ENCODE measurements at places on chromosomes 13 and 19. TPM values are rescaled to one million over a fixed set of nuclear protein-coding genes. Genes with fewer than 3 reads are reported as not detected.

DNA sequence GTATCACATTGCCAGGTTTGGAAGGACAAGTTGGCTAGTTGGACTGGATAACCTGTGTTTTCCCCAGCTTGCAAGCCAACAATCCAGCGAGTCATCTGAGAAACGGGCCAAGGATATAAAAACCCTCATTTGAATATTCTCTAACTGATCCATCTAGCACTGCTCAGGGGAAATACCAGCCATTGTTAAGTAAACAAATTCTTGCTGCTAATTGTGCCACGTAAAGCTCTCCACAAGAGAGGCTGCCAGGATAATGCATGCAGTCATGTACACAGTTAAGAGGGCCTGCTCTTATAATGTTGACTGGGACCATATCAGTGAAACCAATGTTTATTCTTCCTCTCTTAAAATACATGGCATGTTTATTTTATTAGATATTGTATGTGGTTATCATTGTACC, 663.2 kb upstream of the SGCG start:
- no peak overlapping the region for H3K27ac ChIP-seq
- H3K4me3 ChIP-seq: no peak overlapping the region
- H3K27me3 ChIP-seq: no peaks in the 10 kb centered on the region
- DNase-seq: no peak
- H3K4me1 ChIP-seq: no peaks in the 10 kb centered on the region
- no peaks in the 10 kb centered on the region for H3K36me3 ChIP-seq

The METTL21C gene
- not detected for total RNA-seq

The NPAS1 gene
- 0.36 TPM for total RNA-seq

DNA sequence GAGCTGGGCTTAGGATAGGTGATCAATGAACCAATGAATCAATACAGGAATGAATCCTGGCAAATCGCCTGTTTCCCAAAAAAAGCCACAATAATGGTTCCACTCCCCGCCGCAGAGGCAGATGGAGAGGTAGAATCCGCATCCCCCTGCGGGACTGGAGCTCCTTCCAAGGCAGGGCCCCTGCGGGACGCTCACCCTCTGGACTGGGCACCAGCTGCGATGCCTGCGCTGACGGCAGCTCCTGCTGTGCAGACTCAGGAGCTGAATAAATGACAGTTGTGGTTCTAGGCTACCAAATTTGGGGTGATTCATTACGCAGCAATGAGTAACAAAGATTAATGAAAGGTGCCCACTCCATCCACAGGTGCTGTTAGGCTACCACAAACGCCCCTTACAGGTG, 8.8 kb upstream of the CDC34 start:
- H3K27me3 ChIP-seq: no peaks in the 10 kb centered on the region
- DNase-seq: no peak
- H3K36me3 ChIP-seq: no peaks in the 10 kb centered on the region
- no peaks in the 10 kb centered on the region for H3K4me1 ChIP-seq
- no peak overlapping the region for H3K4me3 ChIP-seq
- H3K27ac ChIP-seq: no peak overlapping the region

The NLRP7 gene
- total RNA-seq: not detected

- no peak for DNase-seq
- H3K4me3 ChIP-seq: no peak overlapping the region
- H3K4me1 ChIP-seq: no peaks in the 10 kb centered on the region
- H3K27me3 ChIP-seq: no peaks in the 10 kb centered on the region
Observed at GRCh38 chr19:57262044-57262443, 18.2 kb upstream of the ZNF460 start.

The MRPL54 gene
- total RNA-seq: 67.1 TPM

DNA sequence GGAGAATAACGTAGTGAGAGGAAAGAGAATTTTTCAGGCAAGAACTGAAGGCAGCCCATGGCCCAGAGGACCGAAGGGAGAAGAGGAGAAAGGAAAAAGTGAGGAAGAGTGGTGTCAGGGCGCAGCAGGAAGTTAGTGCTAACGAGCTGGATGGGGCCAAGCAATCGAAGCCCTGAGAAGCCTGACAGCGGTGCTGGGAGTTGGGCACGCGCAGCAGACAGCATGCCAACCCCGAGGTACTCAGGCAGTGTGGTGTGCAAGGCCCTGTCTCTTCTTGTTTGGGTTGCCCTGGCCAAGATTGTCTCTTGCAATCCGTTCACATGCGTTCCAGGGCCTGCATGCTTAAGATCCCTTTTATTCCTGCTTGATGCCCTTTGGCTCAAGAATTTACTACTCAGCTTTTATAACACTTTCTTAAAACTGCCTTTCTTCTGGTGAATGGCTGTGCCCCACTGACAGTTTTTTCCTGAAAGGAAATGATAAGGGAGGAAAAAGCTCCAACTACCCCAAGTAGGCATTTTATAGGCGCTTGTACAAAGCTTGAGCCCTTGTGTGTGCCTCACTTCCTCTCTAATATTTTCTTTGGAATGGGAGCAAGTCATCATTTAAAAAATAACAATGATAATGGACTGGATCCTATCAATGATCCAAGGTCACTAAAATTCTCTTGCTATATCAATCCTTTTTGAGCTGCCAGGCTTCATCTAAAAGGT, 115.4 kb downstream of the FLT1 start:
- no peak for DNase-seq
- H3K36me3 ChIP-seq: peaks cover 4% of the 10 kb centered on the region

- no peak overlapping the region for H3K4me3 ChIP-seq
- no peak overlapping the region for H3K27ac ChIP-seq
- H3K27me3 ChIP-seq: no peaks in the 10 kb centered on the region
- DNase-seq: no peak
Observed at GRCh38 chr13:61275736-61276135, 139.9 kb downstream of the PCDH20 start.

DNA sequence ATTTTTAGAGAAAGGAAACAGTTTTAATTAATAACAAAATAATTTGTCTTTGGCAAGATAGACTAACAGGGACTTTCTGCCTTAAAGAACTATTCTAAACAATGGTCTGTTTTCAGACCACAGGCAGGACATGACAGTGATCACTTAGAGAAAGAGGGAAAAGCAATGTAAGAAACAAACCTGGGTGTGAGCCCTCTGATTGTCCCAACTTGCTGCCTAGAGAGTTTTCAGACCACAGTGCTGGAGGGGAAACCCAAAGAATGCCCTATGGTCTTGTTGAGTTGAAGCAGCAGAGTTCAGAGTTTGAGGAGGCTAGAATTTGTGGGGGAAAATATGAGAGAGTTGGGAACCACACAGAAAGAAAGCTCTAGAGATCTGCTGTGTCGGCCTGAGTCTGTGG, 38.1 kb downstream of the DGKH start:
- no peak for DNase-seq
- H3K4me3 ChIP-seq: no peak overlapping the region
- H3K27ac ChIP-seq: no peak overlapping the region
- H3K27me3 ChIP-seq: no peaks in the 10 kb centered on the region
- H3K36me3 ChIP-seq: no peaks in the 10 kb centered on the region
- H3K4me1 ChIP-seq: no peaks in the 10 kb centered on the region

DNA sequence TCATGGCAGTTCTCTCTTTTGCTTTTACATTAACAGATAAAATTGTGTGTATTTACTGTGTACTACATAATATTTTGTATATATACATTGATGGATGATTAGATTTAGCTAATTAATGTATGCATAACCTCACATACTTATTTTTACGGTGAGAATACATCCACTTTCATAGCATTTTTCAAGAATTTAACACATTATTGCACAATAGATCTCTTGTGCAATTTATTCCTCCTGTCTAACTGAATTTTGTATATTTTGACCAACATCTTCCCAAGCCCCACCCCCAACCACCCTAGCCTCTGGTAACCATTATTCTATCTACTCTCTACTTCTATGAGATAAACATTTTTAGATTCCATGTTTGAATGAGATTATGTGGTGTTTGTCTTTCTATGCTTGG, 194.7 kb downstream of the RBM26 start:
- H3K4me3 ChIP-seq: no peak overlapping the region
- no peaks in the 10 kb centered on the region for H3K36me3 ChIP-seq
- H3K27ac ChIP-seq: no peak overlapping the region
- no peaks in the 10 kb centered on the region for H3K27me3 ChIP-seq
- DNase-seq: no peak
- H3K4me1 ChIP-seq: no peaks in the 10 kb centered on the region

- no peaks in the 10 kb centered on the region for H3K27me3 ChIP-seq
- H3K36me3 ChIP-seq: peaks cover 27% of the 10 kb centered on the region
- no peak overlapping the region for H3K27ac ChIP-seq
- H3K4me1 ChIP-seq: peaks cover 26% of the 10 kb centered on the region
- DNase-seq: no peak
Observed at GRCh38 chr13:110911880-110912279, 3.0 kb downstream of the ANKRD10 start.

DNA sequence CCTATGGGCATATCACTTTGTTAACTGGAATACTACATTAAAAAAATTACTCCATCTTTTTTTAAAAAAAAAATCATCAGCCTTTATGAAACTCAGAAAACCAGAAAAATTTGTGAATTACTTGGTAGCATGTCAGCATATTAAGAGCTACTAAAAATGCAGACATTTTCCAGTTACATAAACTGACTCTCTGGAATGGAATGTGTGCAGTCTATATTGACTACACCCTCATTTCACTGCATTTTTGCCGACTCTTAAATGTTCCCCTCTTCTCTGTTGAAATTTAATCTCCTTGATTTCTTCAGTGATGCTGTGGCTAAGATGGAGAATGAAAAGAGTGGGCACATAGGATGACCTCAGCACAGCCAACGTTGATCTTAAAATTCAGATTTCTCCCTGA, 393.8 kb downstream of the ITGBL1 start:
- no peak overlapping the region for H3K27ac ChIP-seq
- H3K27me3 ChIP-seq: no peaks in the 10 kb centered on the region
- H3K4me1 ChIP-seq: no peaks in the 10 kb centered on the region

DNA sequence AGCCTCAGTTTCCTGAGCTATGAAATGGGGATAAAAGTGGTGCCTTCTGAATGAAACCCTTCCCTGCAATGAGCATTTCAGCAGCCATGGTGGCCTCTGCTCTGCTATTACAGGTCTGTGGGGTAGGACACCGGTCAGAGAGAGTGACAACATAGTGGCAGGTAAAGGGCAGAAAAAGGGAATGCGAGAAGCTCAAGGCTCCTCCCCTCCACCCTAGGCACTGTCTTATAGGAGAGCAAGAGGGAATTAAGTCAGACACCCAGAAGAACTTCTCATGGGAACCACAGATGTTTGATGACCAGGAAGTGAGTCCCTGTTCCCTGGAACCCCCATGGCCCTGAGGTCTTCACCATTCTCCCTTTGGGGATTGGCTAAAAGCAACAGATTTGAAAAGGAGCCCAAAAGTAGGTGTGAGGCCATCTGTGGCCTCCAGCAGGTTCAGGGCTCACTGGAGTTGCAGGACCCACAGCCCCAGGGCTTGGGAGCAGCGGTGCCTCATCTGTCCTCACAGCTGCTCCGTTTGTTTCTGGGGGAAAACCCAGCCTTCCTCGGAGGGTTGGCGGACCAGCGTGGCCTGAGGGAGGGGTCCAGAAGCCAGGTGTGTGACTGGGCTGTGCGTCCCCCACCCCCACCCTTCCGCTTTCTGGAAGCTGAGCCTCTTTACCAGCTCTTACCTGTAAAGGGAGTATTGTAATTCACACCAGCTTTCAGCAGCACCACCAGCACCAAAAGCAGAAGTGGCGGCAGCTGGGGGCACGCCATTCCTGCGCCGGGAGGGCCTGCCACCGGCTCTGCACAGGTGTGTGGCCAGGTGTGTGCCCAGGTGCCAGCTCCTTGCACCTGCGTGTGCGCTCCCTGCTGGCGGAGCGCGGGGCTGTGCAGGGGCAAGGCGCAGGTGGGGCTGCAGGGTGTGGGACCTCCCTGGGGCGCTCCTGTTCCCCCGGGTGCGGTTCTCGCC, 19.4 kb downstream of the IQCN start:
- no peaks in the 10 kb centered on the region for H3K36me3 ChIP-seq
- no peaks in the 10 kb centered on the region for H3K4me1 ChIP-seq
- H3K27me3 ChIP-seq: peaks cover 45% of the 10 kb centered on the region
- DNase-seq: no peak
- no peak overlapping the region for H3K27ac ChIP-seq

DNA sequence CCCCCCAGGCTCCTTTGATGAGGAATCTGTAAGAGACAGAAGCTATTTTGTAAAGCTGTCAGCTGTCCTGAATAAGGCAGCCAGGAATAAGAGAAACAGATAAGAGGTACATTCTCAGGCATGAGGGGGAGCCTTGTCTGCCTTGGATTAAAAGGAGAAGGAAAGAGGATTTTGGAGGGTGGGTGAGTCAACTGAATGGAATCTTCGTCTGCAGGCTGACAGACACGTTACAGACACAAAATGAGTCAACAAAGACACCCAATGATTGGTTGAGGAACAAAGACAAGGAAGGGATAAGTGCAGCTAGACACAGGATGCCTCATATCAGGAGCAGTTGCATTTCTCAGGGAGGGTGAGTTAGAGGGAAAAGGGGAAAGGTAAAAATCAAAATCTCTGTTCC, 162.5 kb downstream of the OLFM4 start:
- no peak overlapping the region for H3K4me3 ChIP-seq
- H3K4me1 ChIP-seq: no peaks in the 10 kb centered on the region
- H3K27me3 ChIP-seq: no peaks in the 10 kb centered on the region
- H3K27ac ChIP-seq: no peak overlapping the region
- no peaks in the 10 kb centered on the region for H3K36me3 ChIP-seq

GRCh38 chr13:74047931-74048600, 86.1 kb downstream of the KLF12 start:
- peaks cover 18% of the 10 kb centered on the region for H3K4me1 ChIP-seq
- no peak for DNase-seq
- no peak overlapping the region for H3K27ac ChIP-seq
- no peak overlapping the region for H3K4me3 ChIP-seq
- peaks cover 6% of the 10 kb centered on the region for H3K36me3 ChIP-seq

The USHBP1 gene
- total RNA-seq: 0.60 TPM

DNA sequence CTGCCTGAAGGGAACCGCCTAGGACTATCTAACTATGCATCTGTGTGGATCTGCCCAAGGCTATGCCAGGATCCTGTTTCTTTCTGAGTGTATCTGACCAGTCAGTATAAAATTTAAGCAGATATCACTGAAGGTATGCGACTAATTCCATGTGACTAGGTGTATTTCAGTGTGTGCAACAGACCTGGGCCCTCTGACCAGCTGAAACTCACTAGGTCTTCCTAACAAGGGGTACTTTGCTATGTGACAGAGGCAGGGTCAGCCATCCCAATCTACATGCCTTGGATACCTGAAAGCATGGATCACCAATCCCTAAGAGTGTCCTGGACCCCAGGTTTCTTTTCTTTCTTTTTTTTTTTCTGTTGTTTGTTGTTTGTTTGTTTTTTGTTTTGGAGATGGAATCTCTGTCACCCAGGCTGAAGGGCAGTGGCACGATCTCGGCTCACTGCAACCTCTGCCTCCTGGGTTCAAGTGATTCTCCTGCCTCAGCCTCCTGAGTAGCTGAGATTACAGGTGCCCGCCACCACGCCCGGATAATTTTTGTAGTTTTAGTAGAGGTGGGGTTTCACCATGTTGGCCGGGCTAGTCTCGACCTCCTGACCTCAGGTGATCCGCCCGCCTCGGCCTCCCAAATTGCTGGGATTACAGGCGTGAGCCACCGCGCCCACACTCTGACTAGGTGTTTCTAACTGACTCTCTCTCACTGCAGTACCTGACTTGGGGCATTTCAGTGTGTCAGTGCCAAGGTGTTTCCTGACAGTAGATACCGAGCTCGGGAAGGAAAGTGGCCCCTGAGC, 43.5 kb downstream of the FCGBP start:
- no peaks in the 10 kb centered on the region for H3K27me3 ChIP-seq
- H3K27ac ChIP-seq: no peak overlapping the region
- H3K4me3 ChIP-seq: no peak overlapping the region
- H3K4me1 ChIP-seq: no peaks in the 10 kb centered on the region
- no peak for DNase-seq

All from T-cell (primary cell).